ENCODE measurements at places on chromosomes 1 and 21.

GRCh38 chr1:62295921-62296491, 23.2 kb downstream of the KANK4 start:
- no peak for DNase-seq

GRCh38 chr1:65090406-65090805, 57.6 kb upstream of the AK4 start:
- DNase-seq, result no peak

GRCh38 chr1:94884507-94884906, 42.4 kb downstream of the CNN3 start:
- DNase-seq, result no peak

GRCh38 chr1:166175032-166175431, 8.2 kb upstream of the FAM78B start:
- no peak for DNase-seq

GRCh38 chr1:207031632-207032264, 808 bp downstream of the C1orf116 start:
- no peak for DNase-seq

- DNase-seq, result no peak
These were observed 5.3 kb downstream of the FTCD start for GRCh38 chr21:46150073-46150472.

- DNase-seq, result no peak
These were observed 42.0 kb downstream of the PROX1 start for GRCh38 chr1:214029796-214030195.

DNA sequence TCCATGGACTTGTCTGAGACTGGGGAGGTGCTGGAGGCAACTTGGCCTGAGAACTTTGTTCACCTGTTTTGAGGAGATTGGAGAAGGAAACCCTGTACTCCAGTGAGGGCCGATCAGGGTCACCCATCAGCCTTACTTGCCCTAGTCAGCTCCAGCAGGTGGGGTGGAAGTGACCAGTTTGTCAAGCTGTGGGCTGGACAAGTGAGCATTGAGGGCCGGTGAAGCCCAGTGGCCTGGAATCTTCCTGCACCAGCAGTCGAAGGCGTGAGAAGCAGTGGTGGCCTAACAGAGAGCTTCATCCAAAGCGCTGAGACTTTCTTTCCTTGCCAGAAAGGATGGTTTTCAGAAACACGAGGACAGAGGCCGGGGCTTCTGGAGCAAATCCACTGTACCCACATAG, 9.6 kb downstream of the SLC37A1 start:
- DNase-seq, result no peak

DNA sequence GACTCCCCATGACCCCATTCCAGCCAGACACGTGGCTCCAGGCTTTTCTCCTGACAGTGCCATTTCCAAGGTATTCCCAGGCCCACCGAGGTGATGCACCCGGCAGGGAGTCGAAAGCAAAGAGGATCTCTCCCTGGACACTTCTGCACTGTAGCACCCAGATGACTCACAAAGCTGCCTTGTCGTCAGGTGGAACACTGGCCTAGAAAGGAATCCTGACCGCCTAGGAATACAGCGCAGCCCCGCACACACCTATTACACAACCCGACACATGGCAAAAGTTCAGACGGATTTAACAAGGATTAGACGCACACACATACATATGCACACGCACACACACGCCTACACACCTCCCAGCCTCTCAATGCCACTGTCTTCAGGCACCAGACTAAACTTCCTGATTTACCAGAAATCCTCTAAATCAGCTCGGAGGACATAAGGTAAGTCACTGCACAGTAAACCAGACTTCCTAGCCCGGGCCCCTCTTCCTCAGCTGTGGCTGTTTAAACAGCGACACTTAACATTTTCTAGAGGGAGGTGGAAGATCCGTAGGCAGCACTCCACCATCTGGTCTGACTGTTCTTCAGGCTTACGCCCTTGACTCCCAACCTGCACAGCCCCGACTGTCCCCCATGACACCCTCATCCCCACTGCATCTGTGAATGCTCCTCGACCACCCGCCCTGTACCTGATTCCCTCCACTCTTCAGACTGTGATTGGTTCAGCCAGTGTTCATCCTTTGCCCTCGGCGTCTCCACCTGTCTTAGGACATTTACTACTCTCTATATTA, 12.7 kb downstream of the FAM89A start:
- DNase-seq, result no peak

- no peak for DNase-seq
These were observed 6.7 kb downstream of the DHX9 start for GRCh38 chr1:182845894-182846293.

GRCh38 chr21:26210614-26211013, 40.0 kb upstream of the APP start:
- DNase-seq, result no peak

- DNase-seq, result no peak
These were observed 46.7 kb upstream of the PLPPR4 start for GRCh38 chr1:99217599-99217998.

- no peak for DNase-seq
These were observed 78.4 kb upstream of the RGS21 start for GRCh38 chr1:192238421-192238820.

- peak; percentile 47 for DNase-seq
These were observed 4.1 kb downstream of the EIF2D start for GRCh38 chr1:206608108-206608698.

DNA sequence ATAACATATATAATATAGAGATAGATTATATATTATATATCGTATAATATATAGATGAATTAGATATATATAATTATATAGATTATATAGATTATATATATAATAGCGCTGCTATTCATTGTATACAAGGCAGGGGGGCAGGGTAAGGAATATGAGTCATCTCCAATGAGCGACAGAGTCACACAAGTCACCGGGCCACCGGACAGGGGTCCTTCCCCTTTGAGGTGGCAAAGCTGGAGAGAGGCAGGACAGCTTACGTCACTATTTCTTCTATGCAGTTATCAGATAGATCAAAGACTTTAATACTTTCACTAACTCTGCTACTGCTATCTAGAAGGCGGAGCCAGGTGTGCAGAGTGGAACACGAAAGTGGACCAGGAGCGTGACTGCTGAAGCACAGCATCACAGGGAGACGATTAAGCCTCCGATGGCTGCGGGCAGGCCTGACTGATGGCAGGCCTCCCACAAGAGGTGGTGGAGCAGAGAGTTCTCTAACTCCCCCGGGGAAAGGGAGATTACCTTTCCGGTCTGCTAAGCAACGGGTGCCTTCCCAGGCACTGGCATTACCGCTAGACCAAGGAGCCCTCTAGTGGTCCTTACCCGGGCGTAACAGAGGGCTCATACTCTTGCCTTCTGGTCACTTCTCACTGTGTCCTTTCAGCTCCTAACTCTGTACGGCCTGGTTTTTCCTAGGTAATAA, 2154.7 kb downstream of the MRPL39 start:
- DNase-seq, result no peak

DNA sequence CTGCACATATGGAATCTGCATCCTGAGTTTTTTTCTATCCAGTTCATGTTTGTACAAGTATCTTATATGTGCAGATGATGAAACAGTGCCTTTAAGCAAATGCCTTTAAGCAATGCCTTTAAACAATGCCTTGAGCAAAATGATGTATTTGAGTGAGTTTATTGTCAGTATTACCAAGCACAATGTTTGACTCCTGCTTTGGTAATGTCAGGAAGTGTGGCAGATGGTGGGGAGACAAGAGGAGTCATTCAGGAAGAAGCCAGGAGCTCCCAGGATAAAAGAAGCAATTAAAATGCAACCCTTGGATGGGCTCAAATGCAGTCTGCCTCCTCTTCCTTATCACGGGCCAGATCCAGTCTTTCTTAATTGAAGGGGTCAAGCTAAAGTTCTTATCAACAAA, 108.7 kb upstream of the KCNJ15 start:
- no peak for DNase-seq

GRCh38 chr1:208541225-208541855, 297.2 kb upstream of the PLXNA2 start:
- DNase-seq, result no peak

GRCh38 chr1:167328306-167328815, 107.7 kb downstream of the POU2F1 start:
- no peak for DNase-seq

DNA sequence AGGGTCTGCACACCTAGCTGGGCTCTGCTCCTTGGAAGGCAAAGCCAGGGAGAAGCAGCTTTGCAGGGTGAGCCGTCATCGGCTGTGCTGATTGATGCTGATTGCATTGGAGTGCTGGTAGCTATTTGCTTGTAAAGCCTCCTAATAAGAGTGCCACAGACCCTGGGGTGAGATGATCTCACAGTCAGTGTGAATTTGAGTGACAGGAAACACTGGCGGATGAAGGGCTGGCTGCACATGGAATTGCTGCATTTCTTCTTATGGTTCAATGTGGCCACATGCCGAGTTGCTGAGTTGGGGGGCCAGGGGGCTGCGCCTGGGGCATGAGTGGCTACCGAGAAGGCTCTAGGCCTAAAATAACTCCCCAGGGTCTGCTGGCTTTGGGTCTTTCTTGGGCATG, 138.2 kb upstream of the CACNA1E start:
- no peak for DNase-seq

GRCh38 chr1:230708631-230709580, 5.0 kb downstream of the AGT start:
- DNase-seq, result no peak

GRCh38 chr1:154427173-154428139, 22.3 kb downstream of the IL6R start:
- DNase-seq, result no peak

GRCh38 chr1:216961516-216961915, 238.3 kb upstream of the ESRRG start:
- no peak for DNase-seq

DNA sequence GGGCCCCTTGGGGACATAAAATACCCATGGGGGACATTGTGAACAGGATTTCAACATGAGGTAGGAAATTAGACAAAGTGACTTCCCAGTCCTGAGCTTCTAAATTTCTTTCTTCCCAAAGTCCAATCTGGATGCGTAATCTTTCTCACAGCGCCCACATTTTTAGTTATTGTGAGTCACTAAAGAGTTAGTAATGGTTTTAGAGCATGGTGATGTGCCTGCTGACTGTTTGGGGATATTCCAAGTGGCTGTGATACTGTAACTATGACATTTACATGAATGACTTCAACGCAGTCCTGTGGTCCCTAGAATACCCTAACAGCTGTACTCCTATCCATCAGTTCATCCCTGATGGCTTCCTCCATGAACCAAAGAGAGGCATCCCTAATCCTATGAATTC, 224.0 kb upstream of the COA6 start:
- DNase-seq, result no peak

- no peak for DNase-seq
These were observed 28.0 kb upstream of the SMIM12 start for GRCh38 chr1:34887593-34887992.

- no peak for DNase-seq
These were observed 42.5 kb upstream of the POFUT2 start for GRCh38 chr21:45330075-45330781.

DNA sequence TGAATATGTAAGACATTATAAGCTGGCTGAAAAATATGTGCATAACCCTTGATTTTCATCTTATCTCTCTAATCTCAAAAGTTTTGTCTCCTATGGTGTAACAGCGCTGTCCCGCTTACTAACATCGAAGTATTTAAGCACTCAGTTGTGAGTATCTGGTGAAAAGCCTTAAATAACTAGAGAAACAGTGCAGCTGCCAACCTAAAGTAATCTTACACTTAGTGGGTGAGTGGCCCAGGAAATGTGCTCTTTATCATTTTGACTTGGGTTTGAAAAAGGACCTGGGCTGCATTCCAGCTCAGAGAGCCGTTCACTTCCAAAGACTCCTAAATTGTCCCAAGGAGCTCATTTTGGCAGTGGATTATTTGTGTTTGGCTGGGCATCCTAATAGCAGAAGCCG, 225.9 kb downstream of the SPATA17 start:
- DNase-seq, result no peak

DNA sequence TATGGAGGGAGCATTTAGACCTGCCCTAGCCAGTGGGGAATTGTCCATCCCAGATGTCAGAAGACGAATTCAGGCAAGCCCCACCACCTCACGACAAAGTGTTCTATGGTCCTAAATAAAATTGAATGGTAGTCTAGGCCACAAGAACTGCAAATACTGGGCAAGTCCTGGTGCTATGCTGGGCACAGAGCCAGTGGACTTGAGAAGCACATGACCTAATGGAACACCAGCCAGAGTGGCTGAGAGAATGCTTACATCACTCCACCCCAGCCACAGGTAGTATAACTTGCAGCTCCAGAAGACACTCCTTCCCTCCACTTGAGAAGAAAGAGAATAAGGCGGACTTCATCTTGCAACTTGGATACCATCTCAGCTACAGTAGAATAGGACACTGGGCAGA, 567.3 kb upstream of the CXADR start:
- no peak for DNase-seq

All from activated CD4-positive, alpha-beta T cell treated with anti-CD3 and anti-CD28 coated beads, Interleukin-2, amount 50 U/mL, for 24 hours (primary cell).